Tracheal epithelial cell (primary cell): ENCODE measurements at places on chromosomes 1 and 21. TPM values are rescaled to one million over a fixed set of nuclear protein-coding genes. Genes with fewer than 3 reads are reported as not detected.

DNASE2B gene
- not detected in 2 replicates for total RNA-seq

C1orf94 gene
- 0.24 TPM in 1 of 2 replicates, not detected in the other for total RNA-seq

SLC9C2 gene
- not detected in 2 replicates for total RNA-seq

ZFP69 gene
- total RNA-seq = 2.4 and 2.6 TPM in 2 replicates

C1orf141 gene
- not detected in 2 replicates for total RNA-seq
